ENCODE measurements at places on chromosomes 3 and 15.

GRCh38 chr3:8405144-8405543 is 96.5 kb upstream of the LMCD1 start:
- no peak for DNase-seq

GRCh38 chr15:42064271-42064670 is 30.1 kb downstream of the PLA2G4D start:
- no peak for DNase-seq

DNA sequence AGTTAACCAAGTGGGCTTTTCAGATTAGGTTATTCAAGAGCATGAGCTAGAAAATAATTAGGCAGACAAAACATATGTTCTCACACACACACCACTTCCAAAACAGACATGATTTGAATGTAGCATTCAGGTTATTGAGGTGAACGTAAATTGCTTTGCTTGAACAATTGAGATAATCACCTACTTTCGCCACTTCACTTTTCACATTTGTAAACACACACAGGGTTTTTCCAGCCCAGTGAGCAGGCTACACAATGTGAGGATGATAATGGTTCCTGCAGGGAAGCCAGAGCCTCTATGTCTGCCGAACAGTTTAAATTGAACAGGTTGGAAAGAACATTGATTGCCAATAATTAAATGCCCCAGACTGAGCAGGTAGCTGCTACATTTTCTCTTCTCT is 560.8 kb downstream of the OCA2 start:
- DNase-seq: no peak

DNA sequence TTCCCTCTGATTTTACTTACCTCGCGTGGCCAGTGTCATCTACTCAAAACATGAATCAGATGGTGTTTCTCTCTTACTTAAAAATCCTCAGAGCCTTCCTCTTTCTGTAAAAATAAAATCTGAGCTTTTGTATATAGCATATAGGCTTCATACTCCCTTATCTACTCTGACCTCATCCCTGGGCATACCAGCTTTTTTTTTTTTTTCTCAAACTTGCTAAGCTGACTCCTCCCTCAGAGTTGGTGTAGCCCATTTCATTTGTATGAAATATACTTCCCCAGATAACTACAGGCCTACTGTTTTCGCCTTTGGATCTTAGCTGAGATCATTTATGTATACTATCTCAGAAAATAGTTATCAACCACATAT is 648.9 kb upstream of the ALCAM start:
- DNase-seq: peak; percentile 6

- no peak for DNase-seq
Measured at GRCh38 chr3:30919564-30919963, 25.1 kb upstream of the GADL1 start.

- no peak for DNase-seq
Measured at GRCh38 chr3:173825730-173826129, 428.2 kb downstream of the NLGN1 start.

GRCh38 chr3:1506090-1506489 is 413.3 kb downstream of the CNTN6 start:
- no peak for DNase-seq

DNA sequence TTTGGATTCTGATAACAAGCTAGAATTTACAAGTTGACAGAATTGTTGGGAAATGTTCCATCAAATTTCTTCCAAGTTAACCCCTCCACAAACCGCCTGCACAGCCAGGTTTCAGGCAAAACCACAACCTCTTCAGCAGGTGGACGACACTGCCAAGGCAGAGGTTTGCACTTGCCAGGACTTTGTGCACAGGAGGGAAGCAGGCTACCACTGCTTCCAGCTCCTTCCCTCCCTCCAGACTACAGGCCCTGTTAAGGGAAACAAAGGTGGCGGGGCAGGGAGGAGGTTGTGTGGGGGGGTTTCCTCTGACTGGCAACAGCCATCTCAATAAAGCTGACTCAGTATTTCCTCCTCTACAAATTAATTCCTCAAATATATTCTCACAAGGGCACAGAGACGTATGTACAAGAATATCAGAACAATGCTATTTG is 42.2 kb downstream of the TBC1D2B start:
- no peak for DNase-seq

DNA sequence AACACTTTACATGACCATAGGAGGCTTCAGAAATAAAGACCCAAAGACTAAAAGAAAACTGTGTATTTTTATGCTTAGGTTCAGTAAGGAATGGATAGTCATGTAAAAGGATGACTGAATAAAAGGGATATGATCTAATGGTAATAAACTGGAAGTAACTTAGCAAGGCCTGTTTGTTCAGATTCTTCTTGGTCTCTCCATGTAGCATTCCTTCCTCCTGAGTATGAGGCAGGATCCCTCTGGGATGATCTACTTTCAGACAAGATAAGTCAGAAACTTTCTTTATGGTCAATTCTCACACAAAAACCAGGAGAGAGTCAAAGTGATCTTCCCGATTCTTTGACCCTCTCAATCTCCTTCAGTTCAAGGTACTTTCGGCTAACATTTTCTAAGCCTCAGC is 340.8 kb upstream of the DCBLD2 start:
- DNase-seq: no peak

DNA sequence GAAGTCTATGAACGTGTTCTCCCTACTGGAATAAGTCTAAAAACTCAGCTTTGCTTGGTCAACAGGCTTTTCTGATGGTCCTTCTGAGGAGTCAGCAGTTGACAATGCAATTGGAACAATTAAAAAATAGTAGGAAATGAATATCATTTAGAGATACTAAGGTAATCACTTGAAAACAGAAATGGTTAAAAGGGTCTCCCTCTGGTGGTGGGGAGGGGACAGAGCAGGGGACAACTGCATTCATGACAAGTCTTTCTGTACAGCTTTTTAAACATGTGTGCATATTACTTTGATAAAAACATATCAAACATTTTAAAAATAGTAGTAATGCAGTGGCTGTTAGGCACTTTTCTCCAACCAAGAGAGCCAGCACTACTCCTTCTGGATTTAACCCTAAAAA is 119.9 kb upstream of the FHIT start:
- DNase-seq: peak; percentile 27

GRCh38 chr15:32851572-32851971 is 133.8 kb downstream of the GREM1 start:
- no peak for DNase-seq

DNA sequence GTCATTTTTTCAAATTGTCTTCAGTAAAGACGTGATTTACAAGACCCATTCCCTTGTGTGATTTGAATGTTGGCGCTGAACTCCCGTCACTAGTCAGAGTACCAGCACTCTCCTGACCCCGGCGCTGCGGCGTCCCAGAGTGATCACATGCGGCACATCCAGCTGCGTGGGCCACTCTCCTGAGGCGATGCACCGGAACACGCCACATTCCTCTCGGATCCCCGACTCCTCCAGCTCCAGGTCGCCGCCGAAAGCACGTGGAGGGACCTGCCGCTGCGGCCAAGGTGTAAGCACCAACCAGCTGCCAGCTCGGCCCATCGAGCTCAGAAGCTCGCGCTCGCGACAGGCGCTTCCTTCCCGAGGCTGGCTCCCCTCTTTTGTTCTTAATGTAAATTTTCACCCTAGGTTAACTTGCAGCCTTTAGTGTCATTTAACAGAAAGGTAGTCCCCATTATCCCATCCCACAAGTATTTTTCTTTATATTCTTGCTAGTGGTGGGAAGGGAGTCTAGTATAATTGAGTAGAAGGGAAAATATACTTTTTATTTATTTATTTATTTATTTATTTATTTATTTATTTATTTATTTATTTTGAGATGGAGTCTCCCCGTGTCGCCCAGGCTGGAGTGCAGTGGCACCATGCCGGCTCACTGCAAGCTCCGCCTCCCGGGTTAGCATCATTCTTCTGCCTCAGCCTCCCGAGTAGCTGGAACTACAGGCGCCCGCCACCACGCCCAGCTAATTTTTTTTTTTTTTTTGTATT is 61.7 kb upstream of the VGLL3 start:
- DNase-seq: no peak

DNA sequence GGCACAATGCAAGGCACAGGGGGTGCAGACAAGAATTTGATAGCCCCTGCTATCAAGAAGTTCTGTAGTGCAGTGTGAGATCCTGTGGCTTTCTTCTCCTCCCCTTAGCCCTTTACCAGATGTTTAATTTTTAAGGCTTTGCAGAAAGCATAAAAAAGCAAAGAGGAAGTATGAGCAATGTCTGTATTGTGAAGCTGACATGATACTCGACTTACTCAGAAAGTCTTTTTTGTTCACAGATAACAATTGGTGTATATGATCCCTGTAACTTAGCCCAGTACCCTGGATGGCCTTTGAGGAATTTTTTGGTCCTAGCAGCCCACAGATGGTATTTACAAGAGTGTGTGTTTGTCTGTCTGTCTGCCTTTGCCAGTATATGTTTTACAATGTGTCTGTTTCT is 58.9 kb downstream of the ATG7 start:
- no peak for DNase-seq

- DNase-seq: no peak
Measured at GRCh38 chr3:45462522-45463265, 74.3 kb downstream of the LARS2 start.

- DNase-seq: peak; percentile 94
Measured at GRCh38 chr3:39207361-39208186, 15.2 kb upstream of the XIRP1 start.

GRCh38 chr3:14583548-14584091 is 43.5 kb upstream of the GRIP2 start:
- no peak for DNase-seq

DNA sequence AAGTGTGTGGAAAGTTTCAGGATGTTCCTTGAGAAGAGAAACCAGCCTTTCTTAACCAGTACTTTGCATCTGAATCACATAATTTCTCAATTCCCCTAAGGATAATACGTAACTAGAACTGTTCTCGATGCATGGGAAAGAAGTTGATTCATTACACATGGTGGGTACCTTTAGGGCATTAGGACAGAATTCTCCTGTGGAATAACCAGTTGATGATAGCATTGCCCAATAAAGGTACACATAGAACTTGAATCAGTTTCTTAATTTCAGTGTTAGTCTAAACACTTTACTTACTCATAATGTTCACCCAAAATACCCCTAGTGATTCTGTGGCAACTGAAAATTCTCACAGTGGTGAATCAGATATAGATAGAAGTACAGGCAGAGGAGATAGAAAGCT is 1030.9 kb downstream of the ROBO1 start:
- DNase-seq: no peak

DNA sequence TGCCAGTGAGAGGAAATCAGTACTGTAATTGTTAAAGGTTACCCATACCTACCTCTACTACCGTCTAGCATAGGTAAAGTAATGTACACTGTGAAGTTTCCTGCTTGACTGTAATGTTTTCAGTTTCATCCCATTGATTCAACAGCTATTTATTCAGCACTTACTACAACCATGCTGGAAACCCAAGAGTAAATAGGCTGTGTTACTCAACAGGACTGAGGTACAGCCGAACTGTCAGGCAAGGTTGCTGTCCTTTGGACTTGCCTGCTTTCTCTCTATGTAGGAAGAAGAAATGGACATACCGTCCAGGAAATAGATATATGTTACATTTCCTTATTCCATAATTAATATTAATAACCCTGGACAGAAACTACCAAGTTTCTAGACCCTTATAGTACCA is 265.5 kb downstream of the NR2F2 start:
- DNase-seq: no peak

DNA sequence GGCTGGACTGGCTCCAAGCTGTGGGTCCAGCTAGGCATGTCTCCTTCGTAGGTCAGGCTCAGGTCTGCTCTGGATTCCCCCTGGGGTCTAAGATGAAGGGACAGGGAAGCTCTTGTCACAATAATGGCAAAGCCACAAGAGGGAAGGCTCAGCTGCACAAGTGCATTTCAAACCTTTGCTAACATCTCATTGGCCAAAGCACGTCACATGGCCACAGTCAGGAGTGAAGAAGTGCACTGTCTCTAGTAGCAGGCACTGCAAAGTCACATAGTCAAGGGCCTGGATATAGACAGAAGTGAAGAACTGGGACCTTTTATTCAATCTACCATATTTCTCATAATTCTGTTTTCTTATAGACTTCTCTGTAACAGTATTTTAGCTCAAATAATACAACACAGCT is 20.1 kb downstream of the DLEC1 start:
- no peak for DNase-seq

DNA sequence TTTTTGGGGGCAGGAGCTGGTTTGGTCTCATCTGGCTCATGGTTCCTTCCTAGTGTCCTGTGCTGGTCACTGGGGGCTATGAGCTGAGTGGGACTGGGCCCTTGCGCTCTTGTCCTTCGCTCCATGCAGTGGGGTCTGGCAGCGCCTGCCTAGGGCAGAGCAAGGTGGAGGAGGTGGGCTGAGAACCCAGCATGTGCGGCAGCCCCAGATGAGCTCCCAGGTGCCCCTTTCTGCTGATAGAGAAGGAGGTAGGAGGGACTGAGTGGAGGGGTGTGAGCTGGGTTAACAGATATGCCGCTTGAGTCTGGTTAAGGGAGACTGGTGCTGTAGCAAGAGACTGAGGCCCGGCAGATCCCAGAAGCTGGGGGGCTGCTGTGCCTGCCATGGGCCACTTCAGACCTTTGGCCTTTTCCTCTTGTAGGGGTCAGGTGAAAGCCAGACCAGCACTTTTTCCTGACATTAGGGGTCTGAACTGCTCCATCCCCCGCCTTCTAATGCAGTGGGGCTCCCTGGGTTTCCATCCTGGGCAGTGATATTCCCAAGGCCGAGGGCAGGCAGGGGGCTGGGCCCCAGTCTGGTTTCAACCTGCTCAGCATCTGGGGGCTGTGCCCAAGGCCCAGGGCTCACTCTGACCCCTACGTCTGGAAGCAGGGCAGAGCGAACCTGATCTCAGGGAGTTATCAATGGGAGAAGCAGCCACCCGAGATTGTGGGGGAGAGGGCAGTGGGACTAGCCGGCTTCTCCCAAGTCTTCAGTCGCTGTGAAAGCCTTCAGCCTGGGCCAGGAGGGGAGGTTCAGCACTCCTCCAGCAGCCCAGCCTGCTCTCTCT is 62.9 kb upstream of the PRR23C start:
- DNase-seq: no peak

DNA sequence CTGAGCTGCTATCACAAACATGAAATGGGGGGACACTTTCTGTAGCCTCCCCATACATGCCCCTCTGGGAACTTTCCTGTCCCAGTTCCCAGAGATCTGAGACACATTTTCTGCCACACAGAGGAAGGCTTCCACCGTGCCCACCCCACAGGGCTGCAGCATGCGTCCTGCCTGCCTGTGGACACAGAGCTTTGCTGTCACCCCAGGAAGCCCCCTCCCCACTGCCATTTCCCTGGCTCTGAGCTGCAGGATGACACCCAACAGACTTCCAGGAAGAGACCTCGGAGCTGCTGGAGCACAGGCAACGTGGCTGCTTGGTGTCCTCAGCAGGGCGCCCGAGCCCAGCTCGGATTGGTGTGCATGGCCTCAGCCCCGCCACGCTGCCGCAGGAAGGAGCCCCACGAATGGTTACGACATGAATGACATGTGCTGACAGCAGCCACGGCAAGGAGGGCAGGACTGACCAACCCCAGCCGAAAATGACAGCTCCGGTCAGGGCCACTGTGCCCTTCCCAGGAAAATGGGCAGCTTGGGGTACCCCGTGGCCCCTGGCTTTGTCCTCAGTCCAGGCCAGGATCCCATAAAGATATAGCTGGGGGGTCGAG is 81.3 kb downstream of the VGLL4 start:
- DNase-seq: no peak

- no peak for DNase-seq
Measured at GRCh38 chr3:144963810-144964209, 992.2 kb downstream of the DIPK2A start.

GRCh38 chr3:180250172-180250571 is 213.4 kb upstream of the PEX5L start:
- DNase-seq: no peak

All from RPMI8226 (cell line).